ENCODE measurements at places on chromosomes 12 and 14.

DNA sequence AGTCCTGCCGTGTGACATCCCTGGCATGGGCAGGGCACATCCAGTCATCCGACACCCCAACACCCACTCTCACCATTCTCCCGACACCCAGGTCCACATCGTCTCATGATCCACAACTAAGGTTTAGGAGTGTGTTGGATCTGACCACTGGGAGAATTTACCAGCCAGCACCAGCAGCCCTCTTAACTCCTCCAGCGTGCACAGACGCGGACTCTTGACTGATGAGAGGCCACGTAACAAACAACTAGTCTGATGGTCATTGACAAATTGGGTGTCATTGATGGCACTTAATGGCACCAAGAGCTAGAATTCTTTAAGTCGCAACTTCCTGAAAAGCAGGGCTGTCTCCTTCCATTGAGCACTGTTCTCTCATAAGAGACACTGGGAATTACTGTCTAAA is 203.0 kb upstream of the SFSWAP start:
- no peak for DNase-seq

GRCh38 chr14:89369656-89370055 is 47.4 kb downstream of the FOXN3 start:
- DNase-seq = no peak

- DNase-seq = no peak
Observed at GRCh38 chr12:52024845-52025230, 18.1 kb downstream of the TAMALIN start.

DNA sequence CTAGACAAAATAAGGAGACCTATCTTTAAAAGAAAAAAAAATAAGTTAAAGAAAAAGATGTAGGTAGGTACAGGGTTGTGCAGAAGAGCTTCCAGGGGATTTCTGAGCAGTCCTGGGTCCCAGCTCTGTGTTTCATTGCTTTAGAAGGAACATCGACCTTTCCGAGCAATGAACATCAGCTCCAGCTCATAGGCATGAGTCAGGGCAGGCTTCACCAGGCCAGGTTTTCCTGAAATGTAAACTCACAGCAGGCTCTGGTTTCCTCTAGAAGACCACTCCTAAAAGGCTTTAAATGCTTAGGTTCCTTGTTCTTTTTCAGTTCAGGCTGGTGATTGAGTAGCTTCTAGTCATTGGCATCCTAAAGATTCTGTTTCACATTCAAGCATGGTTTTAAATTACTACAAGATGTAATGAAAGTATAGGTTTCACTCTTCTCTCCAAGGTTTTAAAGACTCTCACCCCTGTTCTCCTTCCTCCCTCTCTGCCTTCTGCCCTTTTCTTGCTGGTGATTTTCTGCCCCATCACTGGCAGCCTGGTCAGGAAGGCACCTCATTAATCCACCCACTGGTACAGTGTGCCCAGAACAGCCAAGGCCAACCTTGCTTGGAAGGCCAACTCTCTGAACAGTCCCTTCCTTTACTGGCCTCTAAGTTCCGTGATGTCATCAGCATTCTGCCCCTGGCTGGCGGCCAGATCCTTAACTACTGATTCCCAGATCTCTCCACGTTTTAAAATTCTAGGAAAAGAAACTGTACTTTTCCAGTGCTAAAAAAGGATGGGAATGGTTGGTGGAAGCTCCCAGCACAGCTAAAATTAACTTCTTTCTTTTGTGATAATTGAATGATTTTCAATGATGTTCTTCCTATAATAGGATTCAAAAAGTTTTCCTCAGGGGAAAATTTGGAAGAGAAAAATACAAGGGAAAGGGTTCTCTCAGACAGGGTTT is 109.4 kb upstream of the HIF1A start:
- DNase-seq = no peak

DNA sequence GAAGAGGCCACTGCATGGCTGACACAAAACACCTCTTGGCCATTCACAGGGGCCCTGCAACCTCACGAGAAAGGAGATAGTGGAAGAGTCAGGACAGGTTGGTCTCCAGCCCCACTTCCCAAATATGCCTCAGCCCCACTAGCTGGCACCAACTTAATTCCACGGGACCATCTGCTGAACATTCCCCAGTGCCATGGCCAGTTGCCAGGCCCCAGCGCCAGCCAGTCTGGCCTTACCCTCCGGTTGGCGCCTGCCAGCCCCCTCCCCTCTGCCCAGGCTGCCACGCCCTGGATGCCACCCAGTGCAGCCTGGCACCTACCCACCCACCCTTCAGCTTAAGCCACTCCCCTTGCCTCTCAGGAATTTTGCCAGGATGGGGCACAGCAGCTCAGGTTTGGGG is 21.2 kb upstream of the HSPB8 start:
- DNase-seq = no peak

DNA sequence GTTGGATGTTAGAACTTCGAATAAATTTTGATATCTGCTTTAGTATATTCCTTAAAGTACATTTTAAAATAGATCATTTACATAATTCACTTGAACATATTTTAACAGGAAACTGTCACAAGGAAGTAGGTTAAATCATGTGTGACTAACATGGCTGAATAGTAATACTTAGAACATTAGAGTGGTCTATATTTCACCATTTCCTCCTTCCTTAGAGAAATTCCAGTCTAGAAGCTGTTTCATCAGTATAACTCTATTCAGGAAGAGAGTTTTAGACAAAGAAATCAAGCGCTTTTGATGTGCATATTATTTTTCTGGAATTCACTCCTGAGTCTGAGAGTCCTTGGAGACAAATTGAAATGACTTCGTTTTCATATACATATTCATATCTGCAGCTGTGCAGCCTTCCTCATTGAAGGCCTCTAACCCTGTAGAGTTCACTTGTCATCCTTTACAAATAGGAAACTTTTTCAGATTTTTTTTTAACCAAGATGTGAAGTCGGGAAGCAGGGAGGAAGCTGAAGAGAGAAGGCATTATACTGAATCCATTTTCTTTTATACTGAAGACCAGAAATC is 28.4 kb downstream of the IRAK3 start:
- no peak for DNase-seq

DNA sequence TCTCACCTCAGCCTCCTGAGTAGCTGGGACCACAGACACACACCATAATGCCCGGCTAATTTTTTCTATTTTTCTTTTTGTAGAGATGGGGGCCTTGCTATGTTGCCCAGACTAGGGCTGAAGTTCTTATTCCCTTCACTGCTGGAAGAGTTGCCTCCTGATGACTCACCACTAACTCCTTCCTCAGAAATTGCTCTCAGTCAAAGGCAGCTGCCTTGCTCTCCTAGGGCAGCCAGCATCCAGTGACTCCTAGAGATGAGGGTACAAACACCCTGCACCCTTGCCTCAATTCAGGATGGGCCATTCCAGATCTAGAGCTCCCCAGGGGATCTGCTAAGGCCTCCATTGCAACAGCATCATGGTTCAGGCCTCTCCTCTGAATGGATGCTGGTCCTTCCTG is 54.0 kb upstream of the RASSF8 start:
- no peak for DNase-seq

DNA sequence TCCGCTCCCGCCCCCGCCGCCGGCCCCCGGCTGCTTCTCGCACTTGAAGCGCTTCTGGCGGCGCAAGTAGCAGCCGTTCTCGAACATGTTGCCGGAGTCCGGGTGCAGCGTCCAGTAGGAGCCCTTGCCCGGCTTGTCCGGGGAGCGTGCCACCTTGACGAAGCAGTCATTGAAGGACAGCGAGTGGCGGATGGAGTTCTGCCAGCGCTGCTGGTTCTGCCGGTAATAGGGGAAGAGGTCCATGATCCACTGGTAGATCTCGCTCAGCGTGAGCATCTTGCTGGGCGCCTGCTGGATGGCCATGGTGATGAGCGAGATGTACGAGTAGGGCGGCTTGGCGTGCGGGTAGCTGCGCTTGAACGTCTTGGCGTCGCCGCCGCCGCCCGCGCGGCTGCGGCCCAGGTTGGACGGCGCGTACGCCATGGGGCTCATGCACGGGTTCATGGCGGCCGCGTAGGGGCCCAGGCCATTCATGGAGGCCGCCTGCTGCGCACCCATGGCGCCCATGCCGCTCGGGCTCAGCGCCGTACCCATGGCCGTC is 3.0 kb downstream of the FOXA1 start:
- no peak for DNase-seq

- DNase-seq = no peak
Observed at GRCh38 chr12:27437839-27438238, 8.7 kb upstream of the SMCO2 start.

DNA sequence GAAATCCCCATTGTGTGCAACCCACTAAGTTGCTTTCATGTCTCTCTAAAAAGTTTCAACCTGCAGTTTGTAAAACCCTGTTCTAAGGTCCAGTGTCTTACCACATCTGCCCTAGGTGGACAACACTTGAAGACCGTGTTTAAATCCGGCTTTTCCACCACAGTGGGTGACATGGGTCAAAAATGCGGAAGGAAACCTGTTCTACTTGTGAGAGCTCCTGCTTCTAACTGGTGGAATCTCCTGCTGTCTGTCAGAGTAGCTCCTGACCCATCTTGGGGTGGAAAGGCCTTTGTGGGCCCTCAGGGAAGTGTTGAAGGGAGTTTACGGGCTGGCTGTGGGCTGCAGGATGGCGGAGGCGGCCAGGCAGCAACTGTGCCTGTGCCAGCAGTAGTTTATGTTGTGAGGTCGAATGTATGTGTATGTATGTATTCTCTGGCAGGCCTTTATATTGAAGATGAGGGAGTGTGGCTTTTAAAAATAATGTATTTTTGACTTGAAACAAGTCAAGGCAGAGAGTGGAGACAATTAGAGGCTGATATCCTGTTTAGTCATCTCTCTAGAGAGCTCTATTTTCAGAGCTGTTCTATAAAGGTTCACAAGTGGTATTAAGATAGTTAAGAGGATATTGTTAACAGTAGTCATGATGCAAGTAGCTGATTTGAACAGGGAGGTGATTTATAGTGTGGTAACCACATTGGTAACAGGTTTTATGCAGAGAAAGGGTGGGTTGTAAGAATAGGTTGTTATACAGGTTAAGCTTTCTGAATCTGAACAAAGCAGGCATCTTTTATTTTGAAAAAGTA is 67.0 kb downstream of the PRKCH start:
- DNase-seq = no peak

DNA sequence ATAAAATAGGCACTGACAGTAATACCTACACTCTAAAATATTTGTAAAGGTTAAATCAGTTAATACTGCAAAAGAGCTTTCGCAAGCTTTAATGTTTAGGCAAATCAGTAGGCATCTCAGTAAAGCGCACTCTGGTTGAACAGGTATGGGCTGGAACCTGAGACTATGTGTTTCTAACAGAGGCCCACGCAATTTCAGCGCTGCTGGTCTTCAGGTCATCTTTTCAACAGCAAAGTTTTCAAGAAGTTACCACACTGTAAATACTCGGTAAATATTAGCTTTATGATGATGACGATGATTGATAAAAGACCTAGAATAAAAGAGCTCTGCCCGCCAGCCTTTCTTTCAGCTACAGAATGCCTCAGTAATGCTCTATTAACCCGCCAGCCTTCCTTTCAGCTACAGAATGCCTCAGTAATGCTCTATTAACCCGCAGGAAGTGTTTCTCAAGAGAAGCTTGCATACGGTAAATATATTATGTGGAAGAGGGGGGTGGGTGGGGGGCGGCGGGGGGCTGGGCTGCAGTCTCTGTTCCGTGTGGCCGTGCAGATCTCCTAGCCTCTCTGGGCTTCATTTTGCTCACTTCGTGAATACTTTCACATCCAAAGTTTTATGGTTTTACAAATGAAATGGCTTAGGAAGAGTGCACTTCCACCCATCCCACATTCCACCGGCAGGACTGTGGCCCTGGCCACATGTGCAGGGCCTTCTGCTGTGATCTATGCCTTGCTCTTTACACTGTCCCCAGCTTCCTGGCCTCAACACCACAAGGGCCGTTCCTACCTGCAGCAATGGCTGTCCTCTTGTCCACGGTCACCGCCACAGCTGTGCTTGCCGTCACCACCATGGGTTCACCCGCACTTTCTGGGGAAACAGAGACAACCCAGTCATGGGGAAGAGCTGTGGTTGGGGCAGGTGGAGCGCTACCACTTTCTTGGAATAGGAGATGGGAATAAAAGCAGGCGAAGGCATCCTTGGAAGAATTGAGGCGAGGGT is 19.9 kb downstream of the LRTM2 start:
- DNase-seq = no peak

DNA sequence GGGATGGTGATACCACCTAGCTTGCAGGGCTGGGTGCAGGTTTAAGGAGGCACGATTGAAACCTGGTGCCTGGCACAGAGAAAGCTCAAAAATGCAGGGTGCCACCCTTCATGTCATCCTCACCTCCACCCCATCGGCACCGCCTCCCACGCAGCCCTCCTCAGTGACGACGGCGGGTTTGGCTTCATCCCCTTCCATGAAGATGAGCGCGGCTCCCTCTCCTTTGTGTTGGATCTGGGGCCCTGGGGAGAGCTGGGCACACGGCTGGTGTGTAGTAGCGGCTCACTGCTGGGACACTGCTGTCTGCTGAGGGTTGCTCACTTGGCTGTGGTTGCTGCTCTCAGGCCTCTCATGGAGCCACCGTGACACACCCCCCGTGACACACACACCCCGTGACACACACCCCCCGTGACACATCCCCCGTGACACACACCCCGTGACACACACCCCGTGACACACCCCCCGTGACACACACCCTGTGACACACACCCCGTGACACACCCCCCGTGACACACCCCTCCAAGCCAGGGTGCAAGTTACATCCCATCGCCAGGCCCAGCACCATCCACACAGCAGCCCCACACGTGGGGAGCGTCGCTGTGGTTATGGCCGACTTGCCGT is 42.9 kb upstream of the FZD10 start:
- DNase-seq = no peak

DNA sequence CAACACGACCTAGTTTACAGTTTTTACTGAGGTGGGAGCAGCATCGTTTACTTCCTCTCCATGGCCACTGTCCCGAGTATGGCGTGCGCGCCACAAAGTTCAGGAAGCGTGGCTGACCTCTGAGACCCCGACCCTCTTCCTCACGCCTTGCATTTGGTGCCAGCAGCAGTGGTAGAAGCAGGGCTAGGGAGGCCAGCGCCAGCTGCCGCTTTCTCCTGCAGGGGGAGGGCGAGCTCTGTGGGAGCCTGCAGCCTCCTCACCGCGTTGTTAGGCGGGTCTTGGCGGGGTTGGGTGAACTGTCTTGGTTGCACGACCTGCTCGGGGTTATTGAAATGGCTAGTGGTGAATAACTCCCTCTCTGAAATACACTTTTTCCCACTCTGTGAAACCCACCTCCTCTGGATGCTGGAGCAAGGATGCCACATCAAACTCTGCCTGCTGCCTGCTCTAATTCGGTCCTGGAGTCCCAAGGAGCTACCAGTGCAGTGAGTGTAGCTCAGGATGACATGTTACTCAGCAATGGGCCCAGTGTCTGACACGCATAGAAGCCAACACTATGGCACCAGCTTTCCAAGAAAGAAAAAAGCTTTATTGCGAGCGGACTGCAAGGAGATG is 22.3 kb upstream of the TDRD9 start:
- DNase-seq = no peak

DNA sequence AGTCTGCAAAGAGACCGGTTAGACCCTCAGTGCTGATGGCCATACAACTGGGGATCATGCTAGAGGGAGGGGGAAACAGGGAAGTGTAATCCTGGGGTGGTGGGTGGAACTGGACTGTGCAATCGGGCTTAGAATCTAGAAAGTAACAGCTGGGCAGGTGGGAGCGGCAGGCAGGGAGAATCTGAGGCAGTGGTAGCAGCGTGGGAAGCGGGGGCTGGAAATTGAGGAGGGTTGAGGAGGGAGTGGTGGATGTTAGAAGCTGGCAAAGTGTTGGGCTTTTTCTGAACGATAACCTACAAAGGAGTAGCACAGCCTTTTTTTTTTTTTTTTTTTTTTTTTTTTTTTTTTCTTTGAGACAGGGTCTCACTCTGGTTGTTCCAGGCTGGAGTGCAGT is 3.1 kb upstream of the IGFBP6 start:
- DNase-seq = no peak

Measured in activated T-helper 1 cell treated with anti-CD3 and anti-CD28 coated beads, Interleukin-2, amount 50 U/mL, for 16 hours (primary cell).